ENCODE measurements at places on chromosomes 3 and 15.

DNA sequence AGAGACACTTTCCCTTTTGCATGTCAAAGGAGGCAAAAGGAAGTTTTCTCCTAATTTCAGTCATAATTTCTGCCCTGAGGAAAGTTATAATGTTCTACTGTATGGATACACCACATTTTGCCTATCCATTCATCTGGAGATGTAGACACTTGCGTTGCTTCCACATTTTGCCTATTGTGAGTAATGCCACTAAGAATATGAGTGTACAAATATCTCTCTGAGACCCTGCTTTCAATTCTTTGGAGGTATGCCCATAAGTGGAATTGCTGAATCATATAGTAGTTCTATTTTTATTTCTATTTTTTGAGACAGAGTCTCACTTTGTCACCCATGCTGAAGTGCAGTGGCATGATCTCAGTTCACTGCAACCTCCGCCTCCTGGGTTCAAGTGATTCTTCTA, 3.6 kb upstream of the CD276 start:
- H3K4me1 ChIP-seq, result no peaks in the 10 kb centered on the region
- no peaks in the 10 kb centered on the region for H3K27me3 ChIP-seq
- no peaks in the 10 kb centered on the region for H3K36me3 ChIP-seq
- H3K4me3 ChIP-seq, result no peak overlapping the region
- H3K27ac ChIP-seq, result no peak overlapping the region

- H3K27ac ChIP-seq, result no peak overlapping the region
- no peaks in the 10 kb centered on the region for H3K4me1 ChIP-seq
- H3K27me3 ChIP-seq, result no peaks in the 10 kb centered on the region
- no peaks in the 10 kb centered on the region for H3K36me3 ChIP-seq
- no peak overlapping the region for H3K4me3 ChIP-seq
Measured at GRCh38 chr3:16743276-16743675, 138.1 kb upstream of the DAZL start.

DNA sequence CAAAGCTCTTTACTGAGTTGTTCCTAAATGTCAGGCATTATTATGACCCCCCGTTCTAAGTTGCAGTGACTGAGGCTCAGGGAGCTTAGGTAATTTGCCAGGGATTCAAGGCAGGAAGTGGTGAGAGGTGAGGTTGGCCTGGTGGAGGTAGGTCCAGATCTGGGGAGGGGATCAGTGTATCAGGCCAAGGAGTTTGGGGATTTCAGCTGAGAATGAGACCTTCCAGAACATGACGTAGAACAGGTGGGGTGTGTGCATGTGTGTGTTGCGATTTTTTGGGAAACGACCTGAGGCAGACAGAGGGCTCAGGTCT, 41.1 kb upstream of the MRPS22 start:
- no peaks in the 10 kb centered on the region for H3K4me1 ChIP-seq
- no peak overlapping the region for H3K4me3 ChIP-seq
- no peak overlapping the region for H3K27ac ChIP-seq
- no peak for DNase-seq

- no peak for DNase-seq
- H3K27me3 ChIP-seq, result no peaks in the 10 kb centered on the region
- no peak overlapping the region for H3K27ac ChIP-seq
- H3K4me3 ChIP-seq, result no peak overlapping the region
Measured at GRCh38 chr3:186375443-186375842, 13.4 kb upstream of the DGKG start.

- no peaks in the 10 kb centered on the region for H3K36me3 ChIP-seq
- no peak for DNase-seq
- H3K27me3 ChIP-seq, result no peaks in the 10 kb centered on the region
- no peak overlapping the region for H3K4me3 ChIP-seq
- no peak overlapping the region for H3K27ac ChIP-seq
Measured at GRCh38 chr3:132079147-132079546, 44.3 kb upstream of the CPNE4 start.

DNA sequence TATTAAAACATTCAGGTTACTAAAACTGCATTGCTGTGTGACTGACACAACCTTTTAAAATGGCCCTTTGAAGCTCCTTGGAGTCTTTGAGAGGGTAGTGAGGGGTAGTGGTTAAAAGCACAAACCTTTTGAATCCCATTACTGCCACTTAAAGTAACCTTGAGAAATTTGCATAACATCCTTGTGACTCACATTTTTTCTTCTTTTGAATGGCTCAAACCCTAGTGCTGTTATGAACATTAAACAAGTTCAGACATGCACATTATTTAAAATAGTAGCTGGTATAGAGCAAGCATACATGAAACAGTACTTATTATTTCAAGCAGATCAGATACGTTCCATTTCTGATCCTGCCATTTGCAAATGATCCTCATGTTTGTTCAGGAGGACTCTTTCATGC, 3.7 kb upstream of the CLDN1 start:
- H3K27me3 ChIP-seq, result no peaks in the 10 kb centered on the region
- no peaks in the 10 kb centered on the region for H3K36me3 ChIP-seq
- no peak for DNase-seq
- H3K4me3 ChIP-seq, result no peak overlapping the region
- no peaks in the 10 kb centered on the region for H3K4me1 ChIP-seq
- H3K27ac ChIP-seq, result no peak overlapping the region
